Esophagus squamous epithelium (tissue), 5 donors: ENCODE measurements at places on chromosomes 7 and 10.

DNA sequence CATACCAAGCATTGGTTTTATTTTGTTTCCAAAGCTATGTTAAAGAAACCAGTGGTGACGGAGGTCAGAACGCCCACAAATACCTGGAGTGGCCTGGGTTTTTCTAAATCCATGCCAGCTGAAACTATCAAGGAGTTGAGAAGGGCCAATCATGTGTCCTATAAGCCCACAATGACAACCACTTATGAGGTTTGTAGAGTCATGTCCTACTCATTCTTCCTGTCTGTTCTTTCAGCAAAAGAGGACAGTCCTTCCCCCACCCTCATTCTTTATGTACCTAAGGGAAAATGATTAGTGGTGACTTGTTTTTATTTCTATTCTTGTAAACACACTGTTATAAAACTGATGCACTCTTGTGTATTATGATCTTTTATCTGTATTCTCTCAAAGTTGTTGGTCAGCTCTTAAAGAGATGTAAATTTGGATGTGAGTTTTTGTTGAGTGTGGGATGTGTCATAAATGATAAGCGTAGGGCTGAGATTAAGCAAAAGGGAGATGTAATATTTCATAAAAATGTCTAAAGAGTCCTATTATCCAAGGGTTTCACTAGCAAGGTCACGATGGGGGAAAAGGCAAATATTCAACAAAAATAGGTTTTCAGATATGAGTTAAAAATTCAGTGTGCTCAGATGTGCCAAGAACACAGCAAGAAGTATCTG, 294.4 kb downstream of the BICC1 start:
- no peak for DNase-seq

GRCh38 chr7:19011212-19011611, 106.2 kb downstream of the TWIST1 start:
- DNase-seq, result no peak

GRCh38 chr10:100053686-100054460, 27.8 kb downstream of the CPN1 start:
- no peak for DNase-seq

DNA sequence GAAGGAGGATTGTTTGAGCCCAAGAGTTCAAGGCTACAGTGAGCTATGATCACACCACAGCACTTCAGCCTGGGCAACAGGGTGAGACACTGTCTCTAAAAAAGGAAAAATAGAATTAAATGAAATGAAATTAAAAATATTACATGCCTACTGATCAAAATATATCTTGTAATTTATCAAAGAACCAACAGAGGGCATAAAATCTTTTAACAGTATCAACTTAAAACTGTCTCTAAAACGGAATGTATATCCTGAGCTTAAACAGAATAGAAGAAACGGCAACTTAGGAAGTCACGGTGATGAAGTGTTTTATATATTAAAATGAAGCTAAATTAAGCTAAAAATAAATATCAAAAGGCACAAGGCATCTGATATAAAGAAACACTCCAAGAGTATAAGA, 78.8 kb downstream of the MTPAP start:
- no peak for DNase-seq

- DNase-seq, result no peak
These were observed 20.6 kb downstream of the RGR start for GRCh38 chr10:84265418-84265817.

- peak; percentile 14 for DNase-seq
These were observed 45.9 kb downstream of the HIPK2 start for GRCh38 chr7:139731802-139732470.

GRCh38 chr10:103667356-103667755, 173.9 kb downstream of the NEURL1 start:
- DNase-seq, result no peak

- no peak for DNase-seq
These were observed 15.2 kb downstream of the FGL2 start for GRCh38 chr7:77184463-77184862.

GRCh38 chr7:102287111-102287980, 678 bp downstream of the SH2B2 start:
- no peak for DNase-seq

GRCh38 chr10:63671317-63671937, 150.2 kb downstream of the REEP3 start:
- DNase-seq, result no peak

DNA sequence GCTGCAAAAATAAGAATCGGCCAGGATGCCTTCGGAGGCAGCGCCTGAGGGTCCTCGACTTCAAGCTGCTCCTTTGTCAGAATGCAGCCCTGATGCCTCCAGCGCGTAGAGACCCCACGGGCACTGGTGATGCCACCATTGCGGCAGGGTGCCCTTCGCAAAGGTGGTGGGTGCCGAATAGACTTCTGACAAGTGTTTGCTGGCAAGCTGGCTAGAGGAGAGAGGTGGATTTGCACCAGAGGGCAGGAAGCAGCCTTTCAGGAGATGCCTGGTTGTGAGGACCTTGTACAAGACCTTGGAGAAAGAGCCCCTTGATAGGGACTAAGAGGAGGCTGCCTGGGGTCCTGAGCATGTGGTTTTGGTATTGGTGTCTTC, 103.2 kb upstream of the PPIF start:
- no peak for DNase-seq

DNA sequence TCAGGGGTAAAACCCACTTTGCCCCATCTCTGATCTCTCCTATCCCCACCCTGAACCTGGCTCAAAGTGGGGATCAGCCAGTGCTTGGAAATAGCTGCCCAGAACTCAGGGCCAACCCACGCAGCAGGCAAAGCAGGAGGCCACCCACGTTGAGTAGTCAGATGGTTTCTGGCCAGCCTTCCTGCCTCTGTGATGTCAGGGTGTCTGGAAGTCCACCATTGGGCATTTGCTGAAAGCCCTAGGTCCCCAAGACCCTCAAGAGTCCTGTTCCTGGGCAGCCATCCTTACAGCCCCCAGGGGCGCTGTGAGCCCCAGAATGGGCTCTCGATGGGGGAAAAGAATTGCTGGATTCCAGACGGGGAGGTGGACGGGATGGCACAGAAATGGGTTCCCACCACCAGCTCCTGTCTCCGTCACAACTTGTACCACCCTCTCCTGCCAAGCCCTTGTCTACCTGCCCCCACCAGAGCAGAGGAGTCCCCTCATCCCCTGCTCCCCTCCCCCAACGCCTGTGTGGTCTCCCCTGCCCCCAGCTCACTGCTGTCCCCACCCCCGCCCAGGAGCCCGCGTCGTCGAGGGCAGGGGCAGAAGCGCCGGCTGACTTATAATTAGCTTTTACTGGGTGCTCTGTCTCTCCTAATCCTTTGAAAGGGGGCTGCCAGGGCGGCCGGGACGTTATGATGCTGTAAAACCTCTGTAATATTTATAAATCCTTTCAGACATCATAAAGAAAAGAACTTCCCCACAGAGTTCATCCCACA, 3.9 kb downstream of the MYL10 start:
- DNase-seq, result no peak

- no peak for DNase-seq
These were observed 25.1 kb downstream of the AP5Z1 start for GRCh38 chr7:4800487-4800886.

DNA sequence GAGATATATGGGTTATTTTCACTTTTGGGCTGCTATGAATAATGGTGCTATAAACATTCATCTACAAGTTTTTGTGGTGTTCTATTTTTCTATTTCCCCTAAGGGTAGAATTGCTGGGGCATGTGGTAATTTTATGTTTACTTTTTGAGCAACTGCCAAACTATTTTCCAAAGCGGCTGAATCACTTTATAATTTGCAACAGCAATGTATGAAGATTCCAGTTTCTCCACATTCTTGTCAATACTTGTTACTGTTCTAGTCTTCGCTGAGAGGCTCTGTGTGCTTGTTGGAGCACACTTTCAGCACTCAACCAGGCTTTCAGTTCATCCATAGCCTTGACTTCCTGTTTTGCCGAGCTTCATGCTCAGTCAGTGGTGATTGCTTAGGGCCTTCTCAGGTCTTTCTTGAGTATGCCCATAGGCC, 39.0 kb downstream of the ADK start:
- DNase-seq, result no peak

DNA sequence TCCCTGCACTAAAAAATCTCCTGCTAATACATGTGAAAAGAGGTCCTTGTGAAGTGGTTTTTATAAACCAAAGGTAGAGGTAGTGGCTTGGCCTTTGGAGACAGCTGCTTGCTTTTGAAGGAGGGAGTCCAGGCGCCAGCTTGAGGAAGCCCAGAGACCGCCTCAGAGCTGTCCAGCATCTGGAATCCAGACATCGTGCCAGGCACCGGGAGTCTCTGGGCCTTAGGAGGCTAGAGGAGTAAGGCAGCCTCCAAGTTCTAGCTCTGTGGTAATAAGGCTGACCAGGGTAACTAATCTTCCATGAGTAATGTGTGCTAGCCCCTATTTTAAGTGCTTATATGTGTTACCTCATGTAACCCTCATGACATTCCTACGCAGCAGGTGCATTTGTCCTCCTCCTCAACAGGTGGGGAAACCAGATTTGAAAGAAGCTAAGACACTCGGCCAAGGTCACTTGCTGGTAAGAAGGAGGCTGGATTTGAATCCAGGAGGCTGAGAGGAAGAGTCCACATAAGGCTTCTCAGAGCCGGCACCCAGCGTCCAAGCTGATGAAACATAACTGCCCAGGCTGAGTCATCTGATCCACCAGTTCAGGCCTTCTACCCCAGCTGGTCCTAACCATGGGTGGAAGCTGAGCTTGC, 26.1 kb downstream of the PRLHR start:
- no peak for DNase-seq

GRCh38 chr10:51344371-51344770, 270.1 kb downstream of the PRKG1 start:
- DNase-seq, result no peak

- DNase-seq, result no peak
These were observed 256.9 kb downstream of the MDFIC start for GRCh38 chr7:115178835-115179234.

DNA sequence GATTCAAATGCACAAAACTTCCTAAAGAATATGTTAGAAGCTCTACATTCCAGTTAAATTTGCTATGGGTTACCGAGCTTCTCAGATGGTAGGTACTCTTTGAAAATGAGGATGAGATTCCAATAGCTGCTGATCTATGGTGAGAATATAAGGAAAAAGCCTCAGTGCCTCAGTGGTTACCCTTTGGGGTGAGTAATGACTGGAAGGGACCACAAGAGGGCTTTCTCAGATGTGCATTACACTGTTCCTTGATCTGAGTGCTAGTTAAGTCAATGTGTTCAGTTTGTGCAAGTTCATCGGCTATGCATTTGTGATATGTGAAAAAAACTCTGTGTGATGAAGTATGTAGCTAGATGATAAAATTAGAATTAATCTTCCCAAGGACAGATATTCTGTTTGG, 3.5 kb downstream of the NRCAM start:
- no peak for DNase-seq

- DNase-seq, result no peak
These were observed 21.2 kb downstream of the YAE1 start for GRCh38 chr7:39587393-39587792.
